ENCODE measurements at places on chromosomes 16 and 17. TPM values are rescaled to one million over a fixed set of nuclear protein-coding genes. Genes with fewer than 3 reads are reported as not detected.

GRCh38 chr16:79721270-79721669 is 120.7 kb upstream of the MAF start:
- no peak overlapping the region for H3K4me3 ChIP-seq
- H3K27me3 ChIP-seq = peaks cover 4% of the 10 kb centered on the region
- H3K27ac ChIP-seq = no peak overlapping the region
- DNase-seq = no peak

GRCh38 chr16:86984343-86984742 is 332.8 kb downstream of the C16orf95 start:
- no peaks in the 10 kb centered on the region for H3K27me3 ChIP-seq
- DNase-seq = no peak
- H3K36me3 ChIP-seq = no peaks in the 10 kb centered on the region
- no peak overlapping the region for H3K27ac ChIP-seq
- H3K4me3 ChIP-seq = no peak overlapping the region
- no peaks in the 10 kb centered on the region for H3K4me1 ChIP-seq

DNA sequence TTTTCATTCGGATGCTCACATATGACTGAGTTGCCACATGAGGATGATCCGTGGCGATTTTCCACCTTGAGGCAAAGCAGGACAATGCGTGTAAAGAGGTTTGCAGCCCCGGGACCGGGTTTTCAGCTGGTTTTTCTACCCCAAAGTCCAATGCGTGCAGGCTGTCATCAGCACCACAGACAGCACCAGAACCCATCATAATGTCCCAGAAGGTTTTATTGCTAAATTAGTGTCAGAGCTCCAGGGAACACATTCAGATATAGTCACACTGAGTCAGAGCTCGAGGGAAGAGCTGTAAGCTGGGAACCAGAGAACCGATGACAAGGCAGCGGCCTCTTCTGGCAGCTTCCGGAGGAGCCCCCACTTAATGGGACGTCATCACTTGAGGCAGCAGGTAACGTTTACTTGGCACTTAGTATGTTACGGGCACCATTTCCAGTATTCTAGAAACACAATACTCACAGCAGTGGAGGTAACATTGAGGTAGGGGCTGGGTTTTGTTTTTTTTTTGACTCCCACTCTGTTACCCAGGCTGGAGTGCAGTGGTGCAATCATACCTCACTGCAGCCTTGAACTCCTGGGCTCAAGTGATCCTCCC is 8.9 kb upstream of the NAGPA start:
- no peak overlapping the region for H3K27ac ChIP-seq
- no peaks in the 10 kb centered on the region for H3K27me3 ChIP-seq
- H3K36me3 ChIP-seq = no peaks in the 10 kb centered on the region
- peaks cover 3% of the 10 kb centered on the region for H3K4me1 ChIP-seq

DNA sequence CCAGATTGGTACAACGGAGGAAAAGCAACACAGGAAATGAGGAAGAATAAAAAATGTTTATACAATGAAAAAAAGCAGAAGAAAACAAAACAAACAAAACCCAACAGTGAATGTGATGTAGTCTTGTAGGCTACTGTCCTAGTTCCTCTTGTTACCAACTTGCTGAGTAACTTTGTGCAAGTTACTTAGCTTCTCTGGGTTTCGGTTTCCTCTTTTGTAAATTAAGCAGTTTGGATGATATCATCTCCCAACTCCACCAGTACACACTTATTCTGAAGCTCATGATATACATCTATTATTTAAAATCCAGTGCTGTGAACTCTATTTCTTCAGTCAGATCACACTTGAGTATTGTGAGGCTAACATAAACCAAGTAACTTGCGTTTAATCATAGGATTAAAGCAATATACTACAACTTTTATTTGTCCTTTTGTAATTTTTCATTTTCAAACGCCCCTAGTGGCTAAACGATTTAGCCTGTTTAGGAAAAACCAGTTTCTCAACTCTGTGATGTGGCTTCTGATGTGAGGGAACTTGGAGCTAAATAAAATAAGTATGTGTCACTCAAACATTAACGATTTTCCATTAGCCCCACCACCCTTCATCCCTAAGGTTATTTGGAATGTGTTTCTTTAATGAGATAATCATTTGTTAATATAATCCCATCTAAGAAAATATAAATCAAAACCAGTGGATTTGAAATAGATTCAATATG is 1.4 kb upstream of the UNK start:
- H3K4me1 ChIP-seq = peaks cover 38% of the 10 kb centered on the region
- H3K4me3 ChIP-seq = peak overlapping the region; percentile 90

DNA sequence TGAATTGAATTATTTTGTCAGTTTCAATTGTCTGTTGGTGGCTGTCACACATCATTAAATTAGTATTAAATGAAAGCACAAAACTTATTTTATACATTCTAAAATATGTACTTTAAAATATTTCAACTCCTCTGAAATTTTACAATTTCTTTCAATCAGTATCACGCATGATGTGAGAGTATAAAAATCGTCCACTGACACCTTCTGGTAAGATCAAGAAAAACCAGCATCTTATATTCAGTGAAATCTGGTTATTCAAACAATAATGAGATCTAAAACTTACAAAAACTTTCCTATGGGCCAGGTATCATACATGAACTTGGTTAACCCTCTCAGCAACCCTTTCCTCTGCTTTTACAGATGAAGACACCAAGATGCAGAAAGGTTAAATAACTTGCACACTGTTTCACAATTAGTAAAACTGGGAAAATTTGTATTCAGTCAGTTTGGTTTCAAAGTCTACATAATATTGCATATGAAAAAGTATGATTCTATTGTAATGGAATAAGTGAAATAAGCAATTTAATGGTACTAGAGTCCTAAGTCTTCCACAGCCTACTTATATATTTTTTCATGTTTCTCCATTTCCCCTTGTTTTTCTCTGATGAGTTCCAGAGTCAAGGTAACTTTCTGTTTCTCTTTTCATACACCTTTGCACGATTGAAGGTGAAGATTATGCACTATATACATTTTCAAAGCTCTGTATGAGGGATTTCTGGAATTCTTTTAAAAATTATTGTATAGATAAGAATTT is 58.7 kb downstream of the EFCAB5 start:
- no peaks in the 10 kb centered on the region for H3K36me3 ChIP-seq
- no peak overlapping the region for H3K4me3 ChIP-seq
- no peak overlapping the region for H3K27ac ChIP-seq
- H3K4me1 ChIP-seq = peaks cover 12% of the 10 kb centered on the region

DNA sequence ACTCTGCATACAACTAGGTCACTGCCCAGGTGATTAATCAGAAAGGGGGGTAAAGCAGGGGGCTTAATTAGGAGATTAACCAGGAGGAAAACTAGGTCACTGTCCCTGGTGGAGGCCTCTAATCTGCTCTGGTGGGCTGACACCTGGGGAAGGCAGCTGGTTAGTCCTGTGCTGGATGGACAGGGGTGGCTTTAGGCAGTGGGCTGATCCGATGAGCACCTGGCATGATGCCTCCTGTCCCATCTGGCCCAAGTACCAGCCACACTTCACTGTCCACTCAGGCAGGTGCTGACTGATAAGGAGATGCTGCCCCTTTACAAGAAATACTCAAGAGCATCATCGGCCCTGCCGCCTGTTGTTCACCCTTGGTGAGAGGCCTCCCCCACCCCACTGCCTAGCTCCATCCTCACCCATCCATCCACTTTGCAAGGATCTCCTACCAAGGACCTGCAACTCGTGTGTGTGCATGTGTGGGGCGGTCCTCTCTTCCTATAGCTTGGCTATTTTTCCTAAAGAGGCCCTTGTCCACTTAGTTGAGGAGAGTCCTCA is 13.8 kb upstream of the RCVRN start:
- H3K4me3 ChIP-seq = no peak overlapping the region
- no peak for DNase-seq
- no peaks in the 10 kb centered on the region for H3K4me1 ChIP-seq

GRCh38 chr17:37831492-37831891 is 86.6 kb upstream of the HNF1B start:
- H3K36me3 ChIP-seq = no peaks in the 10 kb centered on the region
- H3K27me3 ChIP-seq = peaks cover 16% of the 10 kb centered on the region
- H3K4me3 ChIP-seq = no peak overlapping the region
- peaks cover 16% of the 10 kb centered on the region for H3K4me1 ChIP-seq

DNA sequence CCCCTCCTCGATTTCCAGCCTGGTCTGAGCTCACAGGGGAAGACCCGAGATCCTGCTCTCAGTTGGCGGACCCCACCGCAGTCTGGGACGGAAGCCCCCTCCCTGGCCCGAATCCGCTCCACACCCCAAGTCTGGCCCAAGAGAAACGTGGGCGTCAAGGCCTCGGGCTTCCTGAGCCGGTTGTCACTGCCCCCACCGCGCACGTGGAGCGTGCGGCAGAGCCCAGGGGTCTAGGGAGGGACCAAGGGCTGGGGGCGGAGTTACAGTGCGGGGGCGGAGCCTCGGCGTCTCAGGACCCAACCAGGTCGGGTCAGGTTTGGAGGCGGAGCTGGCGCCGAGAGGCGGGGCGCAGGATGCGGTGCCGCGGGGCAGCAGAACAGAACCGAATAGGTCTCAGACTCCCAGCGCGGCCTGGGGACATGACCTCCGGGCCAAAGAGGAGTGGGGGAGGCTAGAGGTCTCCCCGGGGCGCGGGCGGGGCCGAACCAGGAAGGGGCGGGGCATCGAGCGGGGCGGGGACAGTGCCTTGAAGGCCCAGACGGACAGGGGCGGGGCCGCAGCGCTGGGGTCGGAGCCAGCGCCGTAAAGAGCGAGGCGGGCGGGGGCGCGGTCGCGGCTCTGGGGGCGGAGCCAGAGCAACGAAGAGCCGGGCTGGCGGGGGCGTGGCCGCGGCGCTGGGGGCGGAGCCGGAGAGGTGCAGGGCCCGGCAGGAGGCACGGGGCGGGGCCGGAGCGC is 431 bp upstream of the ZFPM1 start:
- peak; percentile 99 for DNase-seq
- peaks cover 25% of the 10 kb centered on the region for H3K4me1 ChIP-seq
- H3K4me3 ChIP-seq = peak overlapping the region; percentile 80
- no peaks in the 10 kb centered on the region for H3K36me3 ChIP-seq
- H3K27me3 ChIP-seq = no peaks in the 10 kb centered on the region

GRCh38 chr17:80501741-80502577 is 25.6 kb upstream of the NPTX1 start:
- no peak for DNase-seq
- H3K4me3 ChIP-seq = no peak overlapping the region
- no peaks in the 10 kb centered on the region for H3K36me3 ChIP-seq
- no peak overlapping the region for H3K27ac ChIP-seq
- peaks cover 7% of the 10 kb centered on the region for H3K4me1 ChIP-seq

DNA sequence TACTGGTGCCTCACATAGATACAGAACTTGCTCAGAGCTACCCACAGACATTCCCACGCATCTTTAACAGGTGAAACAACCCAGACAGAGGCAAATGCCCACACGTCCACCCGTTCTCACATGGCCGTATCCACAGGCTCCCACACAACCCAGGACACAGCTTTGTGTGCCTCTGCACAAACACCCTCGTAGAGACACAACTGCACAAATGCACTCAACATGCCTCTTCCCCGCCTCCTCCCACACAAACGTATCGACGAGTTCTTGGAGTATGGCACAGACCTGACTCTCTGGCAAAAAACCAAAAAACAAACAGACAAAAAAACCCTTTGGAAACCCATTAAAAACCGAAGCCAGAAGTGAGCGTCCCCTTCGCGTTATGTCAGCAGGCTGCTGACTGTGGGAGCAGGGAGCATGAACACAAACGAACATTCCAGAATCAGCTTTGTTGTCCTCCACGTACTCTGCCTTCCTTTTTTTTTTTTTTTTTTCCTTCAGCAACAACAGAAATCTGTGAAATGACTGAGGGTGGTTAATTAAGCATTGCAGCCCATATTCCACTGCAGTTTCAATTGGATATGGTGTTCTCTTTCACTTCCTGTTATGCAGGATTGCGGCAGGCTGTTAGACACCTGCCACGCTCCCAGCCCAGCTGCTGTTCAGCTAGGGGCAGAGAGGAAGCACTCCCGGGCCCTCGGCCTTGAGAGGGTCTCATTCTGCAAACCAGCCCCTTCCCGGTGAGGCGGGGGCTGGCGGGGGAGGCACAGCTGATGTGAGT is 313.7 kb downstream of the MAF start:
- H3K36me3 ChIP-seq = peaks cover 3% of the 10 kb centered on the region
- H3K4me1 ChIP-seq = peaks cover 61% of the 10 kb centered on the region
- peak overlapping the region; percentile 55 for H3K4me3 ChIP-seq
- H3K27ac ChIP-seq = peak overlapping the region; percentile 73
- DNase-seq = peak; percentile 69

- H3K4me1 ChIP-seq = no peaks in the 10 kb centered on the region
- no peaks in the 10 kb centered on the region for H3K36me3 ChIP-seq
- no peak for DNase-seq
Measured at GRCh38 chr16:72947379-72948237, 100.3 kb downstream of the ZFHX3 start.

DNA sequence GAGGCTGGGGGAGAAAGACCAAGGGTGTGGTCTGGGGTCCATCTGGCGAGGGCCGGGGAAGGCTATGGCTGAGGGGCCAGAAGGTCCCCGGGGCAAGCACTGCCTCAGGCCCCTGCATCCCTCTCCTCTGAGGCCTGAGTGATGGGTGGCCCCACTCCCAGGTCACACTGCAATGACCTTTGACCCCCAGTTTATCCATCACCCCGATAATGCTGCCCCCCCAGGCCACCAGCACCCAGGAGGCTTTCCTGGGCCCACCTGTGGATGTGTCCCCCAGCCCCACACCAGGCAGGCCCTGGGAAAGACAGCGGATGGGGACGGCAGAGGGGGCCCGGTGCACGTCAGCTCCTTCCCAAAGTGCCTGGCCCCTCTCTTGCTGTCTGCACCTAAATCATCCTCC is 22.5 kb upstream of the CACNA1H start:
- no peak overlapping the region for H3K4me3 ChIP-seq
- no peaks in the 10 kb centered on the region for H3K27me3 ChIP-seq
- DNase-seq = no peak

- no peaks in the 10 kb centered on the region for H3K4me1 ChIP-seq
- no peaks in the 10 kb centered on the region for H3K36me3 ChIP-seq
- H3K27me3 ChIP-seq = no peaks in the 10 kb centered on the region
- no peak overlapping the region for H3K27ac ChIP-seq
- H3K4me3 ChIP-seq = no peak overlapping the region
- no peak for DNase-seq
Measured at GRCh38 chr17:77753246-77753645, 205.3 kb upstream of the TNRC6C start.

DNA sequence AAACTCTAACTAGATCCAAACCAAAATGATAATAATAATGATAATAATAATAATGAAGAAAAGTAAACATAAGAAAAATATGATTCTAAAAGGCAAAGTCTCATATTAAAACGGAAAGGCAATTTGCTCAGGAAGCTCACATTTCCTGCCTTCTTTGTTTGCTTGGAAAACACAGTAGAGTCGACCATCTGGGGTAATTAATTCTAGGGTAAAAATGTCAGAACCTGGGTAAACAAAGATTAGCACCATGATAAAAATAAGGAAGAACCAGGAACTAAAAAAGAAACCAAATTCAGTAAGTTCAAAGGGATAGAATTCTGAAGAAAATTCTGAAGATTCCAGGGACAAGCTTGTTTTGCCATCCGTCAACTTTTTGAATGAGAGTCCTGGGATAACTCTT is 16.2 kb downstream of the KRABD2 start:
- no peak overlapping the region for H3K27ac ChIP-seq
- H3K4me3 ChIP-seq = no peak overlapping the region
- peaks cover 5% of the 10 kb centered on the region for H3K4me1 ChIP-seq
- DNase-seq = no peak
- H3K36me3 ChIP-seq = no peaks in the 10 kb centered on the region

ABCC12 gene
- not detected for total RNA-seq

PRAC2 gene
- not detected for total RNA-seq
